ENCODE measurements at places on chromosomes 12 and 14.

- no peak for DNase-seq
Measured at GRCh38 chr12:102504871-102505270, 24.5 kb upstream of the IGF1 start.

- DNase-seq = no peak
Measured at GRCh38 chr12:131482199-131482598, 228.7 kb upstream of the SFSWAP start.

DNA sequence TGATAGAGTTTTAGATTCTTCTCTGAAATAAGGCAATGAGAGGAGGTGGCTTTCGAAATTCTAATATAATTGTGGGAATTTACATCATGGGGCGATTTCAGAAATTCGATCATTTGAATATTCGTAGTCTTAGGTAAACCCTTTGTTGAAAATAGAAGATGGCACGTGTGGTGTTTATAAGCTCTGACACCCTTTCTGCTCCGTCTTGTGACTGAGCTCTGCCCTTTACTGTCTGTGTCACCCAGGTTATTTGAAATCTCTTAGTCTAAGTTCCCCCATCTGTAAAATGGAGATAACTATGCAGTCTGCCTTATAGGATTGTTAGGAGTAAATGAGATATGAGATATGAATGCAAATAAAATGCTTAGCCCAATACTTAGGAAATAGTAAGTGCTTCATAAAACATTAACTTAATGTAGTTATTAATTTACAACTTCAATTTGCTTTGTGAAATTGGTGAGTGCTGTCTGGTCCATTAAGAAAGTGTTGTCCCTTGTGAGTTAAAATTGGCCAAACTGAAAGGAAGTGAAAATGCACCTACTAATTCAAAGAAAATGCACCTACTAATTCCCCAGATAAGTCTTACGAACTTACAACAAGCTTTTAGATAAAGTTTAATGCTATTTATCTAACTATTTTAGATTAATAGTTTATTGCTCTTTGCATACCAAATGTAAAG lies 1.5 kb downstream of the BMAL2 start:
- no peak for DNase-seq

DNA sequence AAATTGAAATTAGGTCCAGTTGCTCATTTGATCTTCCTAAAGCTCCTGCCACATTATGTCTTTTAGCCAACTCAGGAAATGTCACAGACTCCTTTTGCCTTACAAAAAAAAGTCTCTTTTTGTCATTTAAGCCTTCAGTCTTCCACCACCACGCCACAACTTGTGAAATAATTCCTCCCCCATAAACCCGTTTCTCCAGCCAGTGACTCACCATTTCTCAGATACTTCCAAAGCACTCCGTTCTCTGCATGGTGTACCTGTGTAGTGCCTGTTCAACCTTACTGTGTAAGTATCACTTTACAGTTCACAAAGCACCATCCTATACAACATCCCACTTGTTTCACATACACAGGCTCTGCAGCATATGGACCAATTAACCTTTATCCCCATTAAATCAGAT lies 139.5 kb upstream of the AEBP2 start:
- DNase-seq = no peak

DNA sequence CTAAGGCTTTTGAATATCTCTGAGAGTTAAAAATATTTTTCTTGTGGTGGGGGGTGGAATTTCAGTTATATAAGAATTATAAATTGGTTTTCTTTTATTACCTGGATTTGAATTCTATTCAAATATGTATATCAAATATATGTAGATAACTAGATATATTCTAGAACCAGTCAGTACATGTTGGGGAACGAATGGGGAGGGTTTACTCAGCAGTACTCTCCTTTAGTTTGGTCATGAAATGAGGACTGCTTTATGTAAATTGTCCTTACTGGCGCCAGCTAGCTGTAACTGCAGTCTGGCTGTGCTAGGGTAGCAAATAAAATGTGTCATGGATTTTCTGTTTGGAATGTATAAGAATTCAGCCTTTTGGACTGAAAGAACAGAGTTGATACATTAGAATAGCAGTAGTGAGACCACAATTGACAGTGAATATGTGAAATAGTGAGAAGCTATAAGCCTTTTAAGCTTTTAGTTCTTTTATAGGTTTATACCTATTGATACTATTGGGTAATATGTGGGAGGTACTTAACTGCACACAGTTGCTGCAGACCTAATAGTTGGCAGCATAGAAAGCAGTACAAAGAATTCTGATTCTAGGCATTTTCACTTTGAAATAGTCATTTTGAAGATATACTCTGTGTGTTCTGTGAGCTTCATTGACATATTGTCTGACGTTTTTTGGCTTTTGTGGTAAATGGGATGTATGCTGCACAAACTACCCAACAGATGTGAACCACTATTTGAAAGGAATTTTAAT lies 29.0 kb downstream of the ATF7IP start:
- no peak for DNase-seq

DNA sequence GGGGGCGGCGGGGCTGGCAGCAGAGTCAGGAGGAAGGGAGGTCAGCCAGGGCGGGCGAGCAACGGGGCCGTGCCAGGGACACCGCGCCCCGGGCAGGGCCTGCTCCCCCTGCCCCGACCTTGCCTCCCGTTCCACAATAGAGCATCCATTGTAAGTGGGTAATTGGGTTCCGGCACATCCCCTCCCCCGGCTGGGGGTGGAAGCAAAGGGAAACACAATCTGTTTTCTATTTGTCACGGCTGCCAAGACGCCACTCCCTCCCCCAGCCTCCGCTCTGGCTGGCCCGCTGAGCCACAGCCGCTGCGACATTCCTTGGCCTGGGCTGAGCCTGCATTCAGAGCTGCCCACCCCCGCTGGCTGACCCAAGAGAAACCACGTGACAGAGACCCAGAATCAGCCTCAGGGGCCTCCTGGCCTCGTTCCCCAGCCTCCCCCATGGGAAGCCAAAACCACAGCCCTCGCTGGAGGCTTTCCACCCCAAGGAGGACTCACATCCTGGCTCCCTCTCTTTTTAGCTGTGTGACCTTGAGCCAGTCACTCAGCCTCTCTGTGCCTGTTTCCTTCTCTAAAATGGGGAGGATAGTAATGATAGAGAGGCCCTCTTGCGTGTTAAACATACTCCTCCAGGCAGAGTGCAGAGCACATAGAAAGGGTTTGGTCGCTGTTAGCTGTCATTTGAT lies 117.6 kb downstream of the SCARB1 start:
- DNase-seq = peak; percentile 93

- no peak for DNase-seq
Measured at GRCh38 chr12:57539-57938, 9.0 kb upstream of the IQSEC3 start.

GRCh38 chr12:116390401-116391335 lies 113.2 kb upstream of the MED13L start:
- no peak for DNase-seq

GRCh38 chr12:120453977-120454376 lies 7.7 kb downstream of the GATC start:
- DNase-seq = no peak

DNA sequence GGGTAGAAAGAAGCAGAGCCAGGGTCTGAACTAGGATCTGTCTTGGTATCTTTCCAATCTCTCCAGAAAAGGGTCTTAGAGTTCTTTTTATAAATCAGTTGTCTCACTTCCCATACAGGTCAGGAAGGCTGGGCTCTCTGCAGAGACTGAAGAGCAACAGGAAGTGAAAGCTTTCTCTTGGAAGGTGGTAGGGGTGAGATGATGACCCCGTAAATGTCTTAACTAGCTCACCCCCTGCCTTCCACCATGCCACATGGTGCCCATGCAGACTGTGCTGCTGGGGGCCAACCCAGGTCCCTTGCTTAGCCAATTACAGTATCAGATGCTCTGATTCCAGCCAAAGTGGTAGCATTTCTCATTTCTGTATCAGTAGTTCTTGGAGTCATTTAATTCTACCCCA lies 17.6 kb upstream of the RASSF8 start:
- DNase-seq = no peak

DNA sequence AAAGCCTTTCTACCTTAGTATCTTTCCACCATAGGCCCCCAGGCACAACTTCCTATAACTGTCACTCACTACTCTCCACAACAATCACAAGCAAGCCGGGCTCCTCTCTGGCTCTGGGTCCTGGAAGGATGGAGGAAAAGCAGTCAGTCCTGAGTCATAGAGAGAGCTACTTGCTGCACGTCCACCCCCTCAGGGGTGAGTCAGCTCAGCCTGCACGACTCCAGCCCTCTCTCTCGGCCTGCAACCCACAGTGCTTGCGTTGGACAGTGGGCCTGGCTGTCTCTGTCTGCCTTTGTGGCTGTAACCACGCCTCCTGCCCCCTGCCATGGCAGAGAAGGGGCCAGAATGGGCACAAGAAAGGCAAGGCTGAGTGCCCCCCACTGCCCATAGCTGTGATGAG lies 154.1 kb upstream of the FKBP4 start:
- DNase-seq = peak; percentile 55

GRCh38 chr14:64841772-64842750 lies 37.6 kb downstream of the SPTB start:
- no peak for DNase-seq

GRCh38 chr14:73741386-73741875 lies 27.2 kb upstream of the PNMA1 start:
- no peak for DNase-seq

DNA sequence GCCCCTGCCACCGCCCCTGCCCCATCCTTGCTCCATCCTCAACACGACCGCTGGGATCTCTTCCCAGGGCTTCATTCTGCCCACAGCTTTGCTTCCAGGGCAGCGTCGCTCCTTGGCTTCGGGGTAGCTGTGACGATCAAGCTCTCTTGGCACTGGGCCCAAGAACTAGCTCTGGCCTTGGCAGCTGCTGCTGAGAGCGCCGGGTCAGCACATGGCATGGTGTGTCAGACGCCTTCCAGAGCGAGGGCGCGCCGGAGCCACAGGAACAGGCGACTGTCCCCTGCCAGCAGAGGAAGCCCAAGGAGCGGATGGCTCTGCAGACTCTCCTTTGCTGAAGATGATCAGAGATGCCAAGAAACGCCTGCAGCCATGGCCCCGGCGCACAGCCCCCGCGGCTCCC lies 15.9 kb downstream of the RAB35 start:
- peak; percentile 61 for DNase-seq

DNA sequence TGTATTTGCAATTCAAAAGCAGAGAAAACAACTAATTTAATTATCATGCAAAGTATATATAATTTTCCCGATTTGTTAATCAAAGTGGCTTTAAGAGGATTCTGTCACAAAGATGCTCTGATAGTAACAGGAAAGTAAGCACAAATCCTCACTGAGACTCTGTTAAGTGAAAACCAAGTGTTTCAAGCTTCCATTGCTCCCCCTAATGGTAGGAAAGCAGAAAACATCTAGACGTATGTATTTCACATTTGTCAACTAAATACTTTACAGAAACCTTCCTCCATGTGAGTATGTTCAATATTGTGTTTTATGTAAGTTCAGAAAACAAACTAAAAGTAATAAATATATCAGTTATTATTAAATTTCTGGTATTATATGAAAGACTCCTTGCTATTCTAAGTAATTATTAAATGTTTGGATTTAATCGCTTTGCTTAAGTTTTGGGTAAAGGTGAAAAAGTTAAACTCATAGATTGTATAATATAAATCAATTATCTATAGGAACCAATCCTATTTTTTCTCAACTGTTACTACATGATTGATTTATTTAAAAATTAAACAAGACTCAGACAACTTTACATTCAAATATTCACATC lies 1.5 kb upstream of the NTS start:
- no peak for DNase-seq

DNA sequence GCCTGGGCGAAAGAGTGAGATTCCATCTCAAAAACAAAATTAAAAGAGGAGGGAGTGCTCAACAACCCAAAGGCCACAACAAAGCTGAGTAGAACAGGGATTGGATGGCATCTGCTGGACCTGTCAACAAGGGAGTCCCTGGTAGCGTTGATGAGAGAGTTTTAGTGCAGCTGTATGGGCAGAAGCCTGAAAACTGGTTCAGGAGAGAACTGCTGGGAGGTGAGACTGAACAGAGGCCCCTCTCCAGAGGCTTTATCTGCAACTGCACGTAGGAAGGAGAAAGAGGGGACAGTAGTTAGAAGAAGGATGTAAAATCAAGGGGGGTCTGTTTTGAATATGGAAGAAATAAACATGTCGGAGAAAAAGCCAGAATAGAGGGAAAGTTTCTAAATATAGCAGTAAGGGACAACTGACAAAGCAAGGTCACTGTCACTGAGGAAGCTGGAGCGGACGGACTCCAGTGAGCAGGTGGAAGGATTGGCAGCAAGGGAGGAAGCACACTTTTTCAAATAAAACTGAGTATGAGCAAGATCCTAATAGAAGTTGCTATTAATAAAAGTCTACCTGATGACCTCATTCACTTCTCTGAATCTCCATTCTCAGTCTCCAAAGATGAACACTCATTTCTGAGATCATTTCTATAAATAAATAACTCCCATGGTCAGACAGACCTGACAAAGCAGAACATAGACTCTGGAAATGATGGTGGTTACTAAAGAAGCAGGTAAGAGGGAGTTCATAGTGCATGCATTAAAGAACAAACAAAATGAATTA lies 11.8 kb upstream of the ATF1 start:
- no peak for DNase-seq

- DNase-seq = no peak
Measured at GRCh38 chr14:102663440-102663839, 71.0 kb downstream of the RCOR1 start.

DNA sequence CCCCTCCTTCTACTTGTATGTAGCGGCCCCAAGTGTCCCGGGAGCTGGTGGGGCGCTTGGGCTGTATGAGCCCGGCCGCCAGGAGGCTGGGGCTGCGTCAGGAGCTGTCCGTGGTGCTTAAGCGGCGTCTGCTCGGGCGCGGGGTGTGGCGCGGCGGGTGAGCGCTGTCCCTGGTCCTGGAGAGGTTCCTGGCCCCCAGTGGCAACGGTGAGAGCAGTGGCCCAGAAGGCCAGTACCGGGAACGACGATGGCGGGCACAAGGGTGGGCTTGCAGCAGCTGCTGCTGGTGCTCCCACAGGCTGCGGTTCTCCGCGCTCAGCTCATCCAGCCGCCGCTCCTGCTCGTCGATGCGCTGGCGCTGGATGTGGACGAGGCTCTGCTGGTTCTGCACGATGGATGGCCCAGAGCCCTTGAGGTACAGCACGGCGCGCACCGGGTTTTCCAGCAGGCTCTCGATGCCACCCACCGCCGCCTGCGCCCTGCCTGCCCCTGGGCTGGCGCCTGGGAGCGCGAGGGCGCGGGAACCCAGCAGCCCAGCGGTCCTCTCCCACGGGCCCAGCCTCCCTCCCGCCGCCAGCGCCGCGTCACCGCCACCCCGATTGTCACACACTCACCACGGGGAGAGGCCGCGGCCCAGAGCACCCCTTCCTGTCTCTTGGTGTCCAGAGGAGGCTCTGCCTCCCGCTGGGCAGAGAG lies 41.9 kb upstream of the FKBP4 start:
- DNase-seq = peak; percentile 95

DNA sequence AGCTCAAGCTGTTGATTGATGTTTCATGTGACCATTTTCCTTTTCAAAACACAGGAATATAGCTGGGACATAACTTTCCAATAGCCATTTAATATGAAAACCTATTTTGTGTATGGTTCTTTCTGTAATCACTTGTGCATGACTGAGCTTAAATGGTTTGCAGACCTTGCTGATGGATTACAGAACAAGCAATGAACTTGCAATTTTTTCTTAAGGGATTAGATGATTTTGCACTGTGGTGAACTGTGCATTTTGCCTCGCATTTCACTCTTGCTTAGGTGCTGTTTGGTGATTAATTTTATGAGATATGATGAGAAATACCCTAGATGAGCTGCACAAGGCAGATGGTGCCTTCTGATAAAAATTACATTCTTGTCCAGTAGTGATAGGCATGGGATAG lies 419.0 kb upstream of the FBXO33 start:
- DNase-seq = no peak
